Calu3 (cell line): ENCODE measurements at places on chromosomes 4 and X.

DNA sequence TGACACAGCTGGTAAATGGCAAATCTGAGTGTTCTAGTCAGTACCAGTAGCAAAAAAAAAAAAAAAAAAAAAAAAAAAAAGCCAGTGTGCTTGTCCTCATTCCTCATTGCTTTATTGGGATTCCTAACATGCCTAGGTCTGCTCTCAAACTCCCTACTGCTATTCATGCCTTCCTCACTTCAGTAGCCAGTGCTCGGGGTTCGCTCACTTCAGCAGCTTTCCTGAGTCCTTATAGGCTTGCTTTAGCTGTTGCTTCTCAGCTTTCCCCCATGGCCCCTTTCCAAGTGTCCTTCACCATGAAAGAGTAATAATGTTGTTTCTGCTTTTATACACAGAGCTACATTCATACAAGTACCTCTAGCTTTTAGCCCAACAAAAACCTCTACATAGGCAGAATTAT is 30.8 kb downstream of the SLITRK2 start:
- no peak for DNase-seq

DNA sequence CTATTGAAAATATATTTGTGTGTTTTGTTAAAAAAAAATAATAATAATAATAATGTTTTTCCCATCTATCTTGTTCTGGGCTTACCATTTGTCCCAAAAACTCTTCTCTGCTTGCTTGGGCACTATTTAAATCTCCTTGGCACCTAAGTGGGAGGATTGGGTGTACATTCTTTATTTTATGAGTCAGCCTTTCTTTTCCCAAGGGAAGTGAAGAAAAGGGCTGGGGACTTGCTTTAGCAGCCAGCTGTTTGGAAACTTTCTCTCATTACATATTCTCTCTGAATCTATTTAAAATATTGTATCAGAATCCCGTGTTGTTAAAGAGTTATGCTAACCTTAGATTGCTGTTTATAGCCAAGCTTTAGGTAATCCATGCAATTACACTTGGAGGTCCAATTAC is 2332.4 kb downstream of the ARAP2 start:
- DNase-seq = no peak

DNA sequence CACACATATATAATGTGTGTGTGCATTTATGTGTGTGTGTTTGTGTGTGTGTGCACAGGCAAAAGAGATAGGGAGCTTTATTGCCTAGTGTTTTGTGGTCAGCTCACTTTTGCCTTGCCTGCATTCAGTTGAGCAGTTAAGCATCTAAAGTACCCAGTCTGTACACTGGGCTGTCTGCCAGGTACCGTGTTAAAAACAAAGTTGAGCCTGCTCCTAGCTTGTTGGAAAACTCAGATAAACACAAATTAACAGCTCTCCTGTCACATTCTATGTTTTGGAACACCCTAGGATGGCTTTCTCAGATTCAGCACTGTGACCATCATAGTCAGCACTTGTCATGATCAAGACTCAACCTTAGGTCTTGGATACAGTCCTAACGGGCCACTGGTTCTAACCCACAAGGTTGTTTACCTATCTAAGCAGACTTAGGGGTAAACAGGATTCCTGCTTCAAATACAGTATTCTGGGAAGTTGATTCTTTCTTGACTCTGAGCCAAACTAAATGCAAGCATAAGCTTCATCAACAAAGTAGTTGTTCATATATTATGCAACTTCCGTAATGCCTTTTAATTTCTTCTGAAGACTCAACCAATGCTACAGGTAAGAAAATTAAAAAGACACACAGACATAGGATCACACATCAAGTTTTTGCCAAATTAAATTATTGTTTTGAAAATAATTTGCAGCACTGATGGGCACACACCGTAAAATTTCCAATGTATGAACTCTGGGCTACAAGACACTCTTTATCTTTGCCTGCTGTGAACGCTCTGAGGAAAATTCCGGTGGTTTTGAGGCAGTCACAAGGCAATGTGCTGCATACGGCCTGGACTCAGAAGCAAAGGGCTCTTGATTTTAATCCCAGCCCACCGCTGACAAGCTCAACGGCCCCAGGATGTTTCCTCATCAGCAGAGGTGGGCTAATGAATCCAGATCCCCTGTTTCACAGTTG is 11.3 kb upstream of the CD99 start:
- no peak for DNase-seq

DNA sequence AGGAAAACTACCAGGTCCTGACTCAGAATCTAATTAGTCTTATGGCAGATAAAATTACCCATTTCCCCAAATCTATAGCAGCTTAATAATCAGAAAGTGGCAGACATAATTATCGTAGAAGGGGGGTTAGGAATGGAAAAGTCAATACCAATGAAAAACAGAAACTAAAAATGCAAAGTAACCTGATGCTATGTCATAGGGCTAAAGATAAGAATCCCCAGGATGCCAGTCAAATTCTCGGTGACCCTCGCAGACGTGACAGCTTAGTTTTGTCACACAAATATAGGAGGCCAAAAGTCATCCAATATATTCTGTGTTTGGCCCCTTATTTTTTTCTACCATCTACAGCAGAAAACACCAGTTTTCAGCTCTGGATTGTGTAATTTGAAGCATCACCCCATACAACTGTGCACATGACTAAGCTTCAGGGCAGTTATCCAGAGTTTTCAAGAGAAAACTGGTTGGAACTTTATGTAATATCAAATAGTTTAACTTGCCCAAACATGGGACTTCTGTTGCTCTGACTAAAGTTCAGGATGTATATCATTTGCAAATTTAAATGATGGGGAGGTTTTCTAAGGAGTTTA is 30.9 kb downstream of the RASSF6 start:
- DNase-seq = no peak

GRCh38 chr4:185424905-185425646 is 688 bp downstream of the UFSP2 start:
- no peak for DNase-seq

DNA sequence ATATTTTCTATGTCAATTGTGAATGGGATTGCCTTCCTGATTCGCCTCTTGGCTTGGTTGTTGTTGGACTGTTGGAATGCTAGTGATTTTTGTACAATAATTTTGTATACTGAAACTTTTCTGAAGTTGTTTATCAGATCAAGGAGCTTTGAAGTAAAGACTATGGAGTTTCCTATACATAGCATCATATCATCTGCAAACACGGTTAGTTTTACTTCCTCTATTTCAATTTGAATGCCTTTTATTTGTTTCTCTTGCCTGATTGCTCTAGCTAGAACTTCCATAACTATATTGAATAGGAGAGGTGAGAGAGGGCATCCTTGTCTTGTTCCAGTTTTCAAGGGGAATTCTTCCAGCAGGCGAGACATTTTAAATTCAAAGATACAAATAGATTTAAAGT is 226.5 kb downstream of the FBXO8 start:
- no peak for DNase-seq

- no peak for DNase-seq
Observed at GRCh38 chrX:42933187-42933586, 155.2 kb upstream of the PPP1R2C start.
